ENCODE measurements at places on chromosomes 3 and 15.

- peak; percentile 54 for DNase-seq
Observed at GRCh38 chr15:51846463-51847230, 17.2 kb downstream of the TMOD3 start.

DNA sequence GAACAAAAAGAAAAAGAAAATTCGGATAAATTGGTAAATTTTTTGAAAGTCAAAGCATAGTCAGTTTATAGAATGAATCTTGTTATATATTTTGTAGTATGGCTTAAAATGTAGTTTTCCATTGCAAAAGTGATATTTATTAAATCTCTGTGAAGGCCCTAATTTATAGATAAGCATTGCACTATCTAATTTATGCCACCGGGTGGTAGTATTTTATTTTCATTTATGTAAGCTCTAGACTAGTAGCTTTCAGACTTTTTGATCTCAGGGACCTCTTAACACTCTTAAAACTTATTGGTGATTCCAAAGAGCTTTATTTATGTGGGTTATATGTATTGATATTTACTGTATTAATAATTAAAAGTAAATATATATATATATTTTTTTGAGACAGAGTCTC is 133.9 kb upstream of the LRRFIP2 start:
- no peak for DNase-seq

GRCh38 chr3:171309906-171310359 is 150.3 kb downstream of the TNIK start:
- peak; percentile 53 for DNase-seq

- DNase-seq = peak; percentile 64
Observed at GRCh38 chr3:32226875-32227500, 11.5 kb upstream of the CMTM8 start.

DNA sequence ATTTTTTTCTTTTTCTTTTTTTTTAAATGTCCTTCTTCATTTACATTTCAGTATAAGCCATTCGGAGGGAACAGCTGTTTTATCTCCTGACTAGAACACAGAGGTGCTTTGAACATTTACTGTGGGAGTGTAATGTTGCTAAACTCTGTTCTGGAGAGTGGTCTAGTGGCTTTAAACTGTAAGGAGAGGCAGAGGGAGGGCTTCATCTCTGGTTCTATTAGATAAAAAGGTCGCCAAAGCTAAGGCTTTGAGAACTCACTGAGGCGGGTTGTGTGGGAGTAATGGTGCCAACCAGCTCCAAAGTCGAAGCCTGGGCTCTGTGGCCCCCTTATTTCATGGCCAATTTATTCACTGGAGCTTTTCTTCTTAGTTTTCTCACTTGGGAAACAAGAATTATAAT is 133.2 kb downstream of the ANXA2 start:
- DNase-seq = no peak

GRCh38 chr15:94749811-94750617 is 518.7 kb downstream of the MCTP2 start:
- peak; percentile 1 for DNase-seq

- DNase-seq = no peak
Observed at GRCh38 chr3:29275309-29275708, 5.6 kb upstream of the RBMS3 start.

- DNase-seq = no peak
Observed at GRCh38 chr3:42655331-42655888, 1.9 kb downstream of the ZBTB47 start.

DNA sequence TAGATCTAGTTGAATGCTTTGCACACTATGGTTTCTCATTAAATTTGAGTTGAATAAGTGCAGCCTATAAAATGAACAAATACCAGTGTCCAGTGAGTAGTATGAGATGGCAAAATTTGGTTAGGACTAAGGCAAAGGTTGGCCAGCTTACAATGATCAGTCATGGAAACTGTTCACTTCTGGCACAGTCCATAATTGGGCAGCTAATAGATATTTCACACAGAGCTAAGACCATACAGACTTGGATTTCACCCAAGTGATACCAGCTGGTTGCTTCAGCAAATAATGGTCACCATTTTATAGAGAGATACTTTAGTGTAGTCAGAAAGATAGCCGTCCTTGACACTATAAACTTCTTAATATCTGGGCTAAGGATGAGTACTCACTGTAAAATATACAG is 15.7 kb downstream of the GAP43 start:
- no peak for DNase-seq

DNA sequence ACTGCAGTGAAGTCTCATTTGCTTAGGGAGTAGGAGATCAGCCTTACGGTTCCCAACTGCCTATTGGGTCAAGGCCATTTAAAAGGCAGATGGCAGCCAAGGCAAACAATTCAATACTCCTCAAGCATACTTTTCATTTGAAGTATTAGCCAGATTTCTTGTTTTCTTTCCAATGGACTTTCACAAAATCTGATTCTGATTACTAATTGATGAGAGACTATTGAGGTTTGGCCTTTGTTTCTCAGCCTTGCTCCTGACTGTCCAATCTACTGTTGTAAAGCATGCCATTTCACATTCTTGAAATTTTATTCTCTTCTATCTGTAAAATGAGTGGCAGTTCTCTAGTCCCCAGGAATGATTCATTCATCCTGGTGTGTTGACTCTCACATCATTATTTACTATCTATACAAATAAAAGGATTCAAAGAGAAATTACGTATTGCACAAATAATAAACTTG is 166.2 kb upstream of the TGFBR2 start:
- DNase-seq = no peak

DNA sequence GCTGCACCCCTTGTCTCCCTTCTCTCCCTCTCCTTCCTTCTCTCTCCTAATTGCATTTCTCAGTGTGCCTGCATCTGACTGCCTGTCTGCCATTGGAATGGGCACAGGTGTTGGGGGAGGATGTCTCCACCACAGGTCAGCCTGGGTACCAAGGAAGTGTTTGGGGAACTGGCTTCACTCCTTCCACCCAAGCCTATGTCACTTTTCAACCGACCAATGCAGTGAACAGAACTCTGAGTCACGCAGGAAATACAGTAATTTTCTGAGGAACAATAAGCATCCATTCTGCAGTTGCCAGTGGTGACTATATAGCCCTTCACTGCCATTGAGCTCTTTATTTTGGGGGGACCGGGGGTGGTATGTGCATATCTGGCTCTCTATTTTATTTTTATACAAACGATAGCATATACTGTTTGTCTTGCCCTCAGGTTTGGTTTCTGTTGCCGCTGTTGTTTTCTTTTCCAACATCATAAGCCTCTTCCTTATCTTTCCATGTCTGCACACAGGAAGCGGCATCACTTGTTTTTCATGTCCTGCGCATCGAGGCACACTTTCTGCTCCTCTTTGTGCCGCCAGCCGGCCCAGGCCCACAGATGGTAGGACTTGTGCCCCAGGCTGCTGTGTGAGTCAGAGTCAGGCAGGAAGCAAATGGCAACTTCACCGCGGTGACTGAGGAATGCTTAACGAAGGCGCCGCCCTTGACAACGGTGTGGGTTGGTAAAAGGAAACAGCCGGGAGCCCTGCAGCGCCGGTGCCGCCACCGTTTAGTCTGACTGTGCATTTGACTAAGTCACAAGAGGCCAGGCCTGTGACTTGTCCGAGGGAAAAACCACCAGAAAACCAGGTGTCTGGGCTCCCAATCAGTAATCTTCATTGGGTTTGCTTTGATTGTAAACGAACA is 21.1 kb upstream of the CDCP1 start:
- DNase-seq = peak; percentile 83

DNA sequence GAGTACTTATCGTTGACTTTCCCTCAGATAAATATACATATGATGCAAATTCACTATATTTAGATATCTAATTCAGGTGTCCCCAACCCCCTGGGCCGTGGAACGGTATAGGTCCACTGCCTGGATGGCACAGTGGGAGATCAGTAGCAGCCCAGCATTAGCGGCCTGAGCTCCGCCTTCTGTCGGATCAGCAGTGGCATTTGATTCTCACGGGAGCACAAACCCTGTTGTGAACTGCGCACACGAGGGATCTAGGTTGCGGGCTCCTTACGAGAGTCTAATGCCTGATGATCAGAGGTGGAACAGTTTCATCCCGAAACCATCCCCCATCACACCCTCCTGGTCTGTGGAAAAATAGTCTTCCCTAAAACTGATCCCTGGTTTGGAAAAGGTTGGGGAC is 6.9 kb downstream of the KNL1 start:
- DNase-seq = no peak

GRCh38 chr3:45075821-45076625 is 49.9 kb downstream of the CLEC3B start:
- no peak for DNase-seq

DNA sequence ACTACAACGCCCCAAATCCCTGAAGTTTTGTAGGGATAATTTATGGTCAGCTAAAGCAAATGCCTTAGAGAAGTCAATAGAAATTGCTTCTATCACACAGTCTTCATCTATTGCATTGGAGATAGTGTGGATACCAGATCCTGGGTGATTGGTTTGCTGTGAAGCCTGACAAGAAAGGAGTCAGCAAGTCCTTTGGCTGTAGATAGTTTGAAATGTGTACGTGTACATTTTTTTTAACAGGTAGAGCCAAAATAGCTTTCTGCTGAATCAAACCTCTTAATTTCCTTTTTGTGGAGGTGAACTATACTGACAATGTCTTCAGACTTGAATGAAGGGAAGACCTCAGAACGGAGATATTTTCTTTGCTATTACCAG is 312.3 kb downstream of the ZBBX start:
- no peak for DNase-seq

DNA sequence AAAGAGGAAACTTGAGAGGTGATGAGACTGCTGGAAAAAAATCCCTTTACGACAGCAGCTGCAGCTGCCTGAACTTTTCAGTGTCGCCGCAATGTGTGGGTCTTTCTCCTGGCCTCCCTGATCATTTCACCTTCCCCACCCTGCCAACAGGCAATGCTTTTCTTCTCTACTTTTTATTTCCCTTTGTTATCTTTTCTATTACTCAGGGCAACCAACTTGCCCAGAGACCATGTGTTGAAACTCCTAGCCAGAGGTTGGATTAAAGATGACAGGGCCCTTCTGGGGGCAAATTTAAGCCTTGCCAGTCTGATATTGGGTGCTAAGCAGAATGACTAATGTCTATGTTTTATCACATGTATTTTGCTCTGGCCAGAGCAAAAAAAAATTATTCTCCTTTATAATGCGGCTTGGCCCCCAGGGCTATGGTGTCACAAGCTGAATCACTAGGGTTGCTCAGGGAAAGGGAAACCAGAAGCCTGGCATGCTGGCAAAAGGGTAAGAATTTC is 51.5 kb upstream of the CFAP20DC start:
- no peak for DNase-seq

DNA sequence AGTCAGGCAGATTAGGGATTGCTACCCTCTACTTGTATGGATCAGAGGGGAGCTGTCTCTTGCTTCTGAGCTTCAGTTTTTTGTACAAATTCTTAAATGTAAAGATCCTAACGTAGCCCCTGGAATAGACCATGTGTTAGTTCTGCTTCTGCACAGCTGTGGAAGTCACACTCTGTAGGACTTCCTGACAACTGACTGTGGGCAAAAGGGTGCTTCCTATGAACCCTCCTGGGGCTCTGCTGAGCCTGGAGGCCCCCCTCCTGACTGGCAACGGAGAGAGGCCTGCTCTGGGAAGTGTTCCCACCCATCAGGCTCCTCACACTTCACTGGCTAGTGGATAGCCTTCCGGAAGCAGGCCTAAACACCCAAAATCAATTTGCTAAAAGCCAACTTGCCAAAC is 131.0 kb downstream of the RPLP1 start:
- DNase-seq = no peak

- no peak for DNase-seq
Observed at GRCh38 chr3:69511361-69511760, 125.5 kb upstream of the FRMD4B start.

DNA sequence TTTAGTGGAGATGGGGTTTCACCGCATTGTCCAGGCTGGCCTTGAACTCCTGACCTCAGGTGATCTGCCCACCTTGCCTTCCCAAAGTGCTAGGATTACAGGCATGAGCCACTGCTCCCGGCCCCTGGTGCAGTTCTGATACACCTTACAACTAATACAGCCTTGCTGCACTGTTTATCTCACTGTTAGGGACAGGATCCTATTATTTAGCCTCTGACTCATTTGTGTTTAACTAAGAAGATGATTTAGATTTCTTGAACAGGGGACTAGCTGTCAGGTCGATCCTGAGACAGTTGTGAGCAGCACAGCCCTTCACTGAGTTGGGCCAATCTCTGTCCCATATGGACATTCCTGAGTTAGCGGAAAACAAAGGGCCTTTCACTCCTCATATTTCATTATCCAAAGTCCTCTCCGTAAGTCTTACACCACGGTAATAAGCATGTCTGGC is 19.2 kb downstream of the GYG1 start:
- DNase-seq = no peak

Data from non-pigmented ciliary epithelial cell (primary cell).